ENCODE measurements at places on chromosomes 5 and 9.

DNA sequence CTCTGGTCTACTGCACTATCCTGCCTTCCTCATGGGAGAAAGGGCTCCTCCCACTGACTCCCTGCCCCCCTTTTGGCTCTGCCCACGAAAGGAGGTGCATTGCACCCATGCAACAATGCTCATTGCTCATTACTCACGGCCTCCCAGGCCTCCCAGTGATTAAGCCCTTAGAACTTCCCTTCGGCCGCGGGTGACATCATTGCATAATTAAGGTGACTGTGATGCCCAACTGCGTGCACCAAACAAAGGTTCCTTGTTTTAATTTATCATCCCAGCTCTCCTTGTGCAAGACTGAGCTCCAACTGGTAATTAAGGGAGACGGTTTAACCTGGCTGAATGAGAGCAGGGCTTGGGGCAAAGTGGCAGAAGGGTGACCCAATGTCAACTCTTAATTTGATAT, 180.4 kb downstream of the GAS1 start:
- DNase-seq: no peak

GRCh38 chr5:130978475-130978874, 186.6 kb downstream of the HINT1 start:
- no peak for DNase-seq

- no peak for DNase-seq
These were observed 136.2 kb downstream of the LIFR start for GRCh38 chr5:38420246-38420645.

GRCh38 chr5:91311697-91312501, 71.2 kb downstream of the ARRDC3 start:
- peak; percentile 28 for DNase-seq

DNA sequence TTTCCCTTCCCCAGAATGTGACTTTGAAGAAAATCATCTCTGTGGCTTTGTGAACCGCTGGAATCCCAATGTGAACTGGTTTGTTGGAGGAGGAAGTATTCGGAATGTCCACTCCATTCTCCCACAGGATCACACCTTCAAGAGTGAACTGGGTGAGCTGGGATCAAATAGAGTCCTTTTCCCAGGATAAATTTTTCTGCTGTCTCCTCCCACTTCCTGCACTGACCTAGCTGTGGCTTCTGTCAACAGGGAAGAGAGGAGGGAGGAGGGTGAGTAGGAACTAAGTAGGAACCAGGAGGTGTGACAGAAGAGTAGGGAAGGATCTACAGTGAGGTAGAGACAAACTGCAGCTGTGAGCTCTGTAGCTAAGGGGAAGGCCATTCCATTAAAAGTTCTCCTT, 69.3 kb downstream of the MAMDC2 start:
- DNase-seq: no peak

GRCh38 chr5:119452373-119453039, at the start of gene HSD17B4:
Gene HSD17B4, plus strand, starts transcription at chr5:119452497. Its CDS starts 79 bp downstream, at chr5:119452576.
- peak; percentile 86 for DNase-seq

GRCh38 chr5:169873642-169874041, 106.7 kb downstream of the INSYN2B start:
- no peak for DNase-seq

GRCh38 chr9:137454145-137454596, 5.0 kb downstream of the NSMF start:
- DNase-seq: no peak

DNA sequence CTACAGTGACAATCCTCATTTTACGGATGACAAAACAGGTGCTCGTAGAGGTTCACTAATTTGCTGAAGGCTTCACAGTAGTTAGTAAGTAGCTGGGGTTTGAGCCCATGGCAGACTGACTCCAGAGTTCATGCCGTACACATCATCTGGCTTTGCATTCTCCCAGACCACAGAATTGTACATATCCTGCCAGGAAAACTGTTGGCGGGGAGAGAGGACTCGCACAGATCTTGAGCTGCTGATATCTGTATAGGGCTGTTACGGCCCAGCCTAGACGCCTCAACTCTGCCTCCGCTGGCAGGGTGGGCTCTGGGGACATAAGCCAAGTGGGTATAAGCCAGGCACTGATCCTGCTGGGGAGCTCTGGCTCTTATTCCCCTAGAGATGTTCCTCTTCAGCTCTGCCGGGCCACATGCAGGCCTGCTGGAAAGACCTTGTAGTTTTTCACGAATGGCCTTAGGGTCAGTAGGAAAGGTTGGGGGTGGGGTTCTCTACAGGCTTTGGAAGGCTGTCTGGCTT, 16.3 kb downstream of the LARP1 start:
- peak; percentile 52 for DNase-seq

DNA sequence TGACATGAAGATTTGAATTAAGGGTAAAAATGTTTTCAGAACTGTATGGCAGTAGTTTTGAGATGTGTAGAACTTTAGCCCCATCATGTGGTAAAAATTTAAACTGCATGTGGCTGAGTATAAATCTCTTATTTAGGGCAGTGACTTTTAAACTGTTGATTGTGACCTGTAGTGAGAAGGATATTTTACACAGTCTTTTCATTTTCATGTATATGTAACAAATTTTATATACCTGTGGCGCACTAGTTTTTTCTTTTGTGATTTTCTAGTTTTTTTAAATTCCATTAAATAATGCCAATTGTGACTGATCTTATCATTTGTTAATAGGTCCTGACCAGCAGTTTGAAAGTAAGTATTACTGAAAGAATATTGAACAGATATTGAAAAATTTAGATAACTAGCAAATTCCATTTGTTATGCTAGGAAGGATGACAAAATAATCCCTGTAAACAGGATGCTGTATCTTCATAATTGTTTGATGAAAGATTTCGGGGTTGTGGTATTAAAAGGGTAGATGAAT, 47.2 kb downstream of the GPBP1 start:
- peak; percentile 62 for DNase-seq

- no peak for DNase-seq
These were observed 71.7 kb downstream of the TEX10 start for GRCh38 chr9:100281066-100281465.

DNA sequence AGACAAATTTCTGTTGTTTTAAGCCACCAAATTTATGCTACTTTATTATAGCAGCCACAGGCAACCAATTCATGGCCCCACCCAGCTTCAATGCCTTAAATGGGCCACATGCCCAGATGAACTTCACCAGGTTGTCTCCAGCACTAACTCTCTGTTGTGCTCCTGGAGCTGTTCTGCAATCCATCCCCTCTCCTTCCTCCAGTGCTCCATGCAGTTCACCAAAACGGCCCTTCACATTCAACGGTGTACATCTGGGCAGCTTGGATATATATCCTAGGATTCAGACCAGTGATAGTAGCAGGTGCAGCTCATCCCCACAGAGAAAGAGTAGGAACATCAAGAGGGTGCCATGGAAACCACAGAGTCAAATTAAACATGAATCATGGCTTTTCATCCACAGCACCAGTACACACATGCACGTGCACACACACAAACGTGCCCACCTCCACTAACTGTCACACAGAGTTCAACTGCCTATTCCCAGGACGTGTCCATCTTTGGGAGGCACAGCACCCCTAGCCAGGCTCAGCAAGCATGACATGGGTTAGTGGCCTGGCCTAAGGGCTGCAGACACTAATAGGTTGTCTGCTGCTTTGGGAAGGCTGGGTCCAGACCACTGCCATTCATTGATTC, 134.5 kb downstream of the MED10 start:
- no peak for DNase-seq

GRCh38 chr5:79759436-79759835, 69.8 kb downstream of the CMYA5 start:
- no peak for DNase-seq

DNA sequence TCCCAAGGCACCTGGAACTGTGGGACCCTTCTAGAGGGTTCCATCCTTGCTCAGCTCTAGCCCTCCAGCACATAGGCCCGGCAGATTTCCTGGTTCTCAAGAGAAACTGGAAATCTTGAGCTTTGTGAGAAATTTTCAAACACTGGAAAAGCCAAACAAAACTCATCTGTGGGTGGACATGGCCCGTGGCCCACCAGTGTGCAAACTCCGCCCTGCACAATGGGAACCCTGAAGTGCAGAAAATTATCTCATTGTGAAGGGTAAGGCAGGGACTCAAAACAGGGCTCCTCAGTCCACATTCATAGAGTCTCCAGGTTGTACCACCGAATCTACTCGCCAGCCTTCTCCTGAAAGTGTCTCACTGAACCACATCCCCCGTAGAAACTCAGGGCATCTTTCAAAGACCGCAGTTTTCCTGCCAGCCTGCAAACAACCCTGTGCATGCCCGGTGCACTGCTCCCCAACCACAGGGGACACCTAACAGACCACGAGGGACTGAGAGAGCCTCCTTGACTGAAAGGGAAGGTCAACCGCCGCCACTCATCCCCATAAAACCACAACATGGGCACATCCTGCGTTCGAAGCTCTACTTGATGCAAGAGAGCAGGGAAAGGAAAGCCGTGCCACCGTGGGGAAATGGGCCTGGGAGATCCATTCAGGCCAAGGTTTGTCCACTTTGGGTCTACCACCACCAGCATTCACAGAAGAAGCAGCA, 18.1 kb downstream of the ADAMTS2 start:
- no peak for DNase-seq

DNA sequence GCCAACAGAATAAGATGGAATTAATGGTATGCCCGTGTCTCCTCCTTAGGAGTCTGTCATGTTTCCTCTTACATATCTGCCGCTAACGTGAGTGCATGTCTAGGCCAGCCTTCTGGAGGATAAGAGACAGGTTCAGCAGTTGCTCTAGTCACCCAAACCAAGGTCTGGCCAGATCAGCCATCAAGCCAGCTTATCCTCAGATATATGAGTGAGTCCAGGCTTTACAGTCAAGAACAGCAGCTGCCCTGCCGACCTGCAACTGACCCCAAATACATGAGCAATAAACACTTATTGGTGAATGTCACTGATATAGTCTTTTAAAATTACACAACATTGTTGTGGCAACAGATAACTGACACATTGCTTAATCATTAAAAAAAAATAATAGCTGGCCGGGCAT, 123.5 kb downstream of the TSSK1B start:
- no peak for DNase-seq

GRCh38 chr9:95626885-95627558, 110.3 kb upstream of the PTCH1 start:
- no peak for DNase-seq

DNA sequence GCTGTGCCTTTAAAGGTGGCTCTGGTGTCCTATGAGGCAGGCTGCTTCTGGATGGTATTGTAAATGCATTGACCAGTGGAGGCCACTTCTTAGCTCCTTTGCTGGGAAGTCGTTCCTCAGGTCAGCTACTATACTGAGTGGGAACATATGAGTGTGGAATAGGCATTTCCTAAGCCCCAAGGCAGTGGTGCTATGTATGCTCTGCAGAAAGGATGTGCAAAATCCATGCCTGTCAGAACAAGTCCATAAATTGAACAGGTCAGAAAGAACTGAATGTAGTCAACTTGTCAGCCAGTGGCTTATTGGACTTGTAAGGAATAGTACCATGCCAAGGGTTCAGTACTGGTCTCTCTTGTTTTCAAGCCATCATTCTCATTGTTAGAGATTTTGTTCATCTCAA, 216.4 kb downstream of the CDH10 start:
- DNase-seq: no peak

- DNase-seq: no peak
These were observed 42.9 kb downstream of the FAF2 start for GRCh38 chr5:176491101-176491502.

GRCh38 chr9:93984860-93985259, 29.7 kb upstream of the BARX1 start:
- no peak for DNase-seq

DNA sequence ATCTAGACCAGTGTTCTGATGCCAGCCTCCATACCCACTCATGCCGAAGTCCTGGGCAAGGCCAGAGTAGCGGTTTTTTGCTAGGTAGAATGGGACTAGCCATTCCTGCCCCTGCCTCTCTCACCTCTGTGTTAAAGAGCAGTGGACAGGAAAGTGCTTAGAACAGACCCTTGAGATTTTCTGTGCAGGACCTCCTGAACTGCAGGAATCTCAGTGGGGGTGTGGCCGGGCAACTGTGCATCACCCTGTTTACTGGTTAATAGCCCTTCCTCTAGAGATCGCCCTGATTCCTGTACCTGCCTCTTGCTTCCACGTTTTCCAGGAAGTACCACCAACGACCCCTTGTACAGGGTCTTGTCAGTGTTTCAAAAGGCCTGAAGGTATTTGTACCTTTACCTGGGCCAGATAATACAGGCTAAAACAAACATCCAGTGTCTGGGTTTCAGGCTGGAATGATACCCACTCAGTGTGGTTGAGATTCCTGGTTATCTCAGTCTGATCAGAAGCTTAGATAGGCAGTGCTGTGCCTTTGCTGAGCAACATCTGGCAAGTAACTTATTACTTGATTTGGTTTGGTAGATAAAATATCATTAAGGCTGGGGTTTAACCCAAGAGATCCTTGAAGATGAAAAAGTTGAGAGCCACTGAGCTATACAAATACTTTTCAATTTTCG, 65.9 kb downstream of the RGS3 start:
- DNase-seq: no peak

GRCh38 chr5:177470759-177471536, 2.5 kb downstream of the DBN1 start:
- no peak for DNase-seq

DNA sequence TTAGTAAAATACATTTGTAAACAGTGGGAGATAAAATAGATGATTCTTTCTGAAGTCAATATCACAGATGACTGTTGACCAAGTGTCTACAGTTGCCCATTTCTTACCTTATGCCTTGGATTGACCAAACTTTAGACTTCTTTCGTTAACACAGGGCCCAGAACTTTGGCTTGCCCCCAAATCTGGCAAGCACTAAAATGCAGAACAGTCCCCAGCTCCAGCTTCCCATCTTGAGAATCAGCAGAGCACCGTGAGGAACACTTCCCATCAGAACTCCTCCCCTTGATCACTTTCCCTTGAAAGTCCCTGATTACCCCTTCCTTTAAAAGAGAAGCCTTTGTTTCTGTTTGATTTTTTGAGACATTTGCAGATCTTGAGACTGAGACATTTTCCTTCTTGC, 1039.9 kb downstream of the TLE1 start:
- DNase-seq: no peak

GRCh38 chr5:1974081-1974480, 91.4 kb upstream of the IRX4 start:
- no peak for DNase-seq

DNA sequence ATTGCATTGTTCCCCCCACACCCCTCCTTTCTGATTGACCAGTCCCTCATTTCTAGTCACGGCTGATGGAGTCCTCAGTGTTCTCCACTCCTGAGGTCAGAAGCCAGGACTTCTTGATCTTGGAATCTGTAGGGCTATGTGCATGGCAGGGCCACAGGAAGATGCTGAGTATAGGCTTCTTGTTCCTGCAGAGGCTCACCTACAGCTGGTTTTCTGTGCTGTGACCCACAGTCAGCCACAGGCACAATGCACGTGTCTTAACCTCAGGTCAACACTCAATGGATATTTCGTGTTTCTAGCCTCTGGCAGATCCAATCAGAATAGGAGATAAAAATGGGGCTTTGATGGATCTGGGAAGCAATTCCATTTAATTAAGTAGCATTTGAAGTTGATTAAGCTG, 14.3 kb upstream of the CXCL14 start:
- no peak for DNase-seq

- no peak for DNase-seq
These were observed 30.1 kb upstream of the ZBED3 start for GRCh38 chr5:77117161-77117560.

GRCh38 chr9:137295849-137296669, 6.0 kb downstream of the NRARP start:
- DNase-seq: no peak

All from NCI-H524 (cell line).